Muscle of arm (tissue), 14 donors: ENCODE measurements at places on chromosomes 7 and 10.

DNA sequence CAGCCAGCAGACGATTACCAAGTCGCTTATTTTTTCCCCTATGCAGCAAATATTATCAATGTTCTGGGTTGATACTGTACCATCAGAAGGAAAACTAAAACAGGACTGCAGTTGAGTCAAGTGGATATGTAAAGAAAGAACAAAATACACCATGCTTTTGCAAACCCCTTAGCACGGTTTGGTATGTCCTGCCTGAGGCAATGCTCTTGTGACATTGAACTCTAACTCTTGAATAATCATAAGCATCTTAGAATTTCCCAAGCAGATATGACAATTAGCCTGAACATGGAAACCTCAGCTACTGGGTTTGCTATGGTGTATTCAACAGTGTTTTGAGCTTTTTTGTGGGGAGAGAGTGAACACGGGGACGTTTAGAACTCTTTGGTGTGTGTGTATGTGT is 107.4 kb downstream of the ETV1 start:
- DNase-seq, result no peak

DNA sequence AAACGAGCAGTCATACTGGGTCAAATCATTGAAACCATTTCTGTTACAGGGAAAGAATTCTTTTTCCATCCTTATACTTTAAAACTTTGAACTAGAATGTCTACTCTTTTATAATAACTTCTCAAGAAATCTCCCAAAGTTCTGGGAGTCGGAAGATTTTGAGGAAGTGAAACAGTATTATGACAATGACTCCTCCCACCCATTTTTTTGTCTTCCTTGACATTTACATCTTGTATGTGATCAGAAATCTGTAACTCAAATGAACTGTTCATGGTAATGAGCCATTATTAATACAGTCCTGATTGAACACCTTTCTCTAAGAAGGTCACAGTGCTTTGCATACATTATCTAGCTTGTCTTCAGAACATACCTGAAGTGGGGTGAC is 227.4 kb downstream of the CELF2 start:
- no peak for DNase-seq

- DNase-seq, result no peak
These were observed 196.7 kb downstream of the HECW1 start for GRCh38 chr7:43308913-43309705.

DNA sequence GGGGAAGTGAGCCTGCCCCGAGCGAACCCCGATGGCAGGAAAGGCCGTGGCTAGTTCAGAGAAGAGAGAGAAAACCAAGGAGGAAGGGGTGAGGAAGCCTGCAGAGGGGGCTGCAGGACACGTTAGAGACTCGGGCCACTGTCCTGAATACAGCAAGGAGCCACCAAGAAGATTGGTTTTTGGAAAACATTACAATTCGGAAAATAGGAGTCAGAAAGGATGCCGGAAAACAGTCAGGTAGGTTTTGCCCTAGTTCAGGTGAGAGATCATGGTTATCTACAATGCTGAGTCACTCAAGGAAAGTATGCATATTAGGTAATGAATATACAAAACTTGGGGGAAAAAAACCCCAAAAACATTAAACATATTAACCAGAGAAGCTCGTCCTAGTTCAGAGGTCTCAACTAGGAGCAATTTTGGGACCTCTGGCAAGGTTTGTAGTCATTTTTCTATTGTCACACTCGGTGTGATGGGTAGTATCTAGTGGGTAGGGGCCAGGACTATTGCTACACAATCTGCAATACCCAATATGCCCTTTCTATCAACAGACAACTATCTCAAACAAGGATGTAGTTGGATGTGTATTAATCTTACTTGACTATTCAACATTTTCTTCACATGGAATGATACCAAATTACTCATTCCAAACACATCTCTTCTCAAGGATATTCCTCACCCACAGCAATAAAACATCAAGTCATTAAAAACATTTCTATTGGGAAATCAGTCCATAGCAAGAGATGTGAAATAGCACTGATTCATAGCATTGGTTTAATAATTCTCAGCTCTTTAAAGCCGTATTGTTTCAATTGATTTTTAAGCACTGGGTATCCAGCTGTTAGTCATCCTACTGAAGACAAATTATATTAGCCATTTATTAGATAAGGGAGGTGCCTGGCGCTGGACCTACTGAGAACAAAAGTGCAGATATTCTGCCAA is 74.4 kb upstream of the RSU1 start:
- peak; percentile 34 for DNase-seq

GRCh38 chr10:132202070-132202970 is 15.6 kb downstream of the DPYSL4 start:
- no peak for DNase-seq

GRCh38 chr7:68573271-68574005 is 1024.8 kb upstream of the AUTS2 start:
- DNase-seq, result no peak

DNA sequence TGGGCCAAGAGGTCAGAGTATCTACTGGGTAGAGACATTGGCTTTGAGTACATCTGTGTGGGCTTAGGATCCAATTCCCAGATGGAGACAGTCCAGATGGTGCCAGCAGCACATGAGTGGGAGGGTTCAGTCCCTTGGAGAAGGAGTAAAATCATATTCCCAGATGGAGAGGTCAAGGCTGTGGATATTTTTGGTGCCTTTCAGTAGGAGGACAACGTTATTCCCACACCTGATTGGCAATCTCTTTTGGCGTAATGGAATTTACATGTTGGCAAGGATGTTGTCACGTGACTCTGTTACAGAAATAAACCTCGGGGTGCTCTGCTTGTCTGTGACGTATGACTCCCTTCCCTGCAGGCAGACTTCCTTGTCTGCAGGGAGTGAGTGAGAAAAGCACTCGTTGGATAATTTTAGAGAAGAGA is 27.6 kb downstream of the NPS start:
- no peak for DNase-seq

DNA sequence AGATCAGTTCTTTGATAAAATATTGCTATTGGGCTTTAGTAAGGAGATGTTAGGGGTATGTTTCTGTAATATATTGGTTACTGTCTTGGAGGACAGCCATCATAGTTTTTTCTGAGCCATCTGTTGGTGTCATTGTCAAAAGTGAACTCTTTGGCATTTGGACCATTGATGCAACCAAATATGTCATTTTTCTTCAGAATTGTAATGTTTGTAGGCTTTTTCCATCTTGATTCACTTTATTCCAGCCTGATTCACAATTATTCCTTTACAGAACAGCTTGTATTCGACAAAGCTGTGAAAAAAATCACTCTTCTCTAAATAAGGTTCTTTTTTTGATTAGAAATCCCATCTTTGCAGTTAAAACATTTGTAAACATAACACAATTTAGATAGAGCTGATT is 37.4 kb downstream of the SMNDC1 start:
- DNase-seq, result no peak

GRCh38 chr7:17371671-17372524 is 73.4 kb downstream of the AHR start:
- no peak for DNase-seq

DNA sequence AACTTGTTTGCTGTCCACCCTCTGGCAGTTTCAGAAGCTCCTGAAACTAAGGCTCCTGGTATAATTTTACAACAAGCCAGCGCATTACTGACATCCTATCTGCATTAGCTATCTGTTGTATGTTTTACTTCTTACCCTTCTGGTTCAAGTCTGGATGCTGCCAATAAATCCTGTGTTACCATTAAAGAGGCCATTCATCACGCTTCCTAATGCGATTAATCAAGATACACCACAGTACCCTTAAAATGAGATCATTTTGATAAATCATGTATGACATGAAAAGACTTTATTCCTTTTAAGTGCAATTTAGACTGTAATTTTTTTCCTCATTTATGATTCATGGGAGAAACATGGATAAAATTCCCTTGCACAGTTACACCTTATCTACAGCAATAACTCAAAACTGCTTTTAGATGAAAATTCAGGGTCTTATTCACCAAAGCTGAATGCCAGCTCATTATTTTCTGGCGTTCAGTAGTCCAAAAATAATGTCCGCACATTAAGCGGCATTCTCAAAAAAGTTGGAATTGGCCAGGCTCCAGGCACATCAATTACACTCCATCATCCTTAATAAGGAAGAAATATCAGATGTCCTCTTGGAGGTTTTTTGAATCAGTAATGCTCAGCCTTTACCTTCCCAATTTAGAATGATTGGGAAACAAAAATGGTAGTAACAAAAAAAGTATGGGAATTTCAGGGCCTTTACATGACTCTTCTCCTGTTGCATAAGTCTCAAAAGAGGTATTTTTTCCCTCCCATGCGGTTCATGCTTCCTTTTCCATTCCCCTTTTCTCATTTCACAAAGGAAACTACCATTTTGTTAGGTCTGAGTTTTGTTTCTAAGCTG is 878.5 kb downstream of the LRMDA start:
- no peak for DNase-seq

DNA sequence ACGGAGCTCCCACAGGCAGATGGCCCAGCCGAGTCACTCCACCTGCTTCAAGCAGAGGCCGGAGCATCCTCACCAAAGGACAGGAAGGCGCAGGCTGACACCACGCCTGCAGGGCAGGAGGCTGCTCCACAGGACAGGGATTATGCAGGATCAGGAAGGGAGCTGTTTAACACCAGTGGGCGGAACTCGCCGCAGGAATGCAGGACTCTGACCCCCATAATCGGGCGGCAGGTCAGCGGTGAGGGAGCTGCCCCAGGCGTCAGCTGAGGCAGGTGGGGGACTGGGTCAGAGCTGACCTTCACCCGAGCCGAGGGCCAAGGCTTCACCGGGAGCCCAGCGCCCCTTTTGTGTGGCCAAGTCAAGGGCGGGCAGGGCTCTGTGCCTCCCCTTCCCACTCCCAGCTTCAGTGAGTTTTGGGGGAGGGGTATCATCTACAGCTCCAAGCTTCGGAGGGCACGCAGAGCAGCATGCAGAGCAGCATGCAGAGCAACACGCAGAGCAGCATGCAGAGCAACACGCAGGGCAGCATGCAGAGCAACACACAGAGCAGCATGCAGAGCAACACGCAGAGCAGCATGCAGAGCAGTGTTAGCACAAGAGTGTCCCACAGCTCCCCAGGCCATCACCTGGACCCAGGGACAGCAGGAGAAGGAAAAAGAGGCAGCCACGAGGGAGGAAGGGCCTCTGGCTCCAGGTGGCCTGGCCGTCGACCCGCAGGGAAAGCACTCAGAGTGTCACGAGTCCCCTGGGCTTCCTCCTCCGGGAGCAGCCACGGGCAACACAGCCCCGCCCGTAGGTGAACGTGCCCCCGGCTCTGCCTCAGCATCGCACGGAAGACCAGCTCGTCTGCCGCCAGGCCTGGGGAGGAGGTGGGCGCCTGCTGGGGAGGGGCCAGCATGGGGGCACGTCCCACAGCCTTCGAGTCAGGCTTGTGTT is 151.7 kb upstream of the PPP2R2D start:
- no peak for DNase-seq

DNA sequence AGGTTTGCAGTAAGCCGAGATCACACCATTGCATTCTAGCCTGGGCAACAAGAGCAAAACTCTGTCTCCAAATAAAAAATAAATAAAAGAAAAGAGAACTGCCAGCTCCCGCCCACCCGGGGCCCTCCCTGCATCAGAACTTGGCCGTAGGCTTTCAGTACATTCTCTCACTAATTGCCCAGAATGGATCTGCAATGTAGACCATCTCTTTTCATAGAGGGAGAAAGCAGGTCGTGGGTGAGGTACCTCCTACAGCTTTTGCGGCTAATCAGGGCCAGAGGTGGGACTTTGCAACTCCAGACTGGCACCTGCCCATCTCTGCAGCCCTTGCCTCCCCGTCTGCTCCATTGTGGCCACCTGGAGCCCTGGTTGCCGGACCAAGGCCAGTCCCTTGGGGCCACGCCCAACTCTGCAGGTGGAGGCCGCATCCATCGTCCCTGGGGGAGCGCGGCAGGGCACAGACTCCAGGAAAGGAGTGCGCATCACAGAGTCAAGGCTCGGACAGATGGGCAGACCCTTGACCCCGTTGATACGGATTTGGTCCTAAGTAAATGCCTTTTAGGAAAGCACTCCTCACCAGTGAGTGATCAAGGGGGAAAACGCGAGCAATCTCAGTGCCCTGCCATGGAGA is 179.1 kb upstream of the SH2B2 start:
- no peak for DNase-seq

DNA sequence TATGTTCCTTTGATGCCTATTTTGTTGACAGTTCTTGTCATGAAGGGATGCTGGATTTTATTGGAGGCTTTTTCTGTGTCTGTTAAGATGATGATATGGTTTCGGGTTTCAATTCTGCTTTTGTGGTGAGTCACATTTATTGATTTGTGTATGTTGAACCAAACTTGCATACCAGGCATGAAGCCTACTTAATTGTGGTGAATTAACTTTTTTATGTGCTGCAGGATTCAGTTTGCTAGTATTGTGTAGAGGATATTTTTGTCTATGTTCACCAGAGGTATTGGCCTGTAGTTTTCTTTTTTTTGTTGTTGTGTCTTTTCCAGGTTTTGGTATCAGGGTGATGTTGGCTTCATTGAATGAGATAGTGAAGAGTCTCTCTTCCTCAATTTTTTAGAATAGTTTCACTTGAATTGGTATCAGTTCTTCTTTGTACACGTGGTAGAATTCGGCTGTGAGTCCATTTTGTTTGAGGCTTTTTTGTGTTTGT is 345.9 kb downstream of the KIF20B start:
- DNase-seq, result no peak
